ENCODE measurements at places on chromosomes 1 and 21.

- no peak for DNase-seq
These were observed 34.0 kb upstream of the ABCA4 start for GRCh38 chr1:94154989-94155388.

GRCh38 chr1:204410688-204411450, 748 bp downstream of the PPP1R15B start:
- peak; percentile 53 for DNase-seq

DNA sequence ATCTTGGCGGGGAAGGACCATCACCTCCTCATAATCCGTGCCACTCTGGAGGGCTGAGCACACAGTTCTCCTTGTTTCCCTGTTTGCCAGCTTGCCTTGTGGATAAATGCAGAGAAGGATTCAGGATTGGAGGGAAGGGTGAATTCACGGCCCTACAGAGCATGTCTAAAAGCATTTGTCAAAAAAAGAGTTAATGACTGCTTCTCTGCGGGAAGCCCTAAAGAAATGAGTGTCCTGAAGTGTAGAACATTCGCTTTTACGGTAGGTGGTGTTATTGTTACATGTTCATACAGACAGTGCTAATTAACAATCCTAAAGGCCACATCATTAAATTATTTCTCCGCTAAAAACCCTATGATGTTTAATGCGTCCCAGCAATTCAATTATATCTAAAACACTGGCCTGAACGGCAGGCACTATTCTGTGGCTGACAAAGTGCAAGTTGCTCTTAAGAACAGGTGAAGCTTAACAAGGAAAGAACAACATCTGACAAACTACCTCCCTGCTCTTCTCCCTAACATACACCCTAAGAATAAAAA, 112.3 kb upstream of the NFIA start:
- peak; percentile 30 for DNase-seq

DNA sequence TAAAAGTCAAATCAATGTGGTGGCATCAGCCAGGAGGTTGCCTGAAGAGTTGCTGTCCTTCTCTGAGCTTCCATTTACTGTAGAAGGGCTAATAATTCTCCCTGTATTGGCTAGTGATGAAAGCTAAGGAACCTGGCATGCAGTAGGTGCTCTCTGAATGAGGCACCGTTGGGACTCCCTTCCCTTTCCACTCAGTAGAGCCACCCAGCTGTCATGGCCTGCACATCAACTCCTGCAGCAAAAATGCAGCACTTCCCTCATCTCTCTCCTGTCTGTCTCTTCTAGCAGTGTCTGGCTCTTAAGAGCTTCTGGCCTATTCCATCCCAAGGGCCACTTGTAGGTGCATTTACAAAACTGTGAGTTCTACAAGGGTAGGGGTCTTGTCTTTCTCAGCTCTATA, 369.0 kb downstream of the MATN1 start:
- no peak for DNase-seq

GRCh38 chr1:118984722-118985639, 3.2 kb downstream of the TBX15 start:
- no peak for DNase-seq

Measured in kidney tubule cell (primary cell).